ENCODE measurements at places on chromosomes 6 and 20.

- DNase-seq = no peak
Observed at GRCh38 chr6:170128346-170128745, 162.5 kb downstream of the DLL1 start.

DNA sequence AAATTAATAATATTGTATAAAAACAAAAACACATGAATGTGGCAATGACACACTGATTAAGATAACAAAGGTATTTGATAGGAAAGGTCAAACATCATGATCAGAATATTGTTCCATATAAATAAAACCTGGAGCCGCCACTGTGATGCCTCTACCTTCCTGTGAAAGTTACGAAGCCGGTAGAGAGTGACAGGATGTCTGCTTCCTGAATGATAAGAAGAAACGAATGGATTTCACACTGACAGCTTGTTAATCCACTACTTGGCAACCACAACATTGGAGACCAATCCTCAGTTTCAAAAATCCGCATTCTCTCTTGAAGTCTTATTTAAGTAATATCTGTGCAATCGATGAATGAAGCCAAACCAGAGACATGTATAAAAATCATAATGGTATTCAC lies 315.1 kb downstream of the HDGFL1 start:
- no peak for DNase-seq

- DNase-seq = no peak
Observed at GRCh38 chr6:42915732-42916131, at the start of gene PTCRA. PTCRA (plus strand) TSS chr6:42916053; CDS start chr6:42916070, 17 bp downstream.

DNA sequence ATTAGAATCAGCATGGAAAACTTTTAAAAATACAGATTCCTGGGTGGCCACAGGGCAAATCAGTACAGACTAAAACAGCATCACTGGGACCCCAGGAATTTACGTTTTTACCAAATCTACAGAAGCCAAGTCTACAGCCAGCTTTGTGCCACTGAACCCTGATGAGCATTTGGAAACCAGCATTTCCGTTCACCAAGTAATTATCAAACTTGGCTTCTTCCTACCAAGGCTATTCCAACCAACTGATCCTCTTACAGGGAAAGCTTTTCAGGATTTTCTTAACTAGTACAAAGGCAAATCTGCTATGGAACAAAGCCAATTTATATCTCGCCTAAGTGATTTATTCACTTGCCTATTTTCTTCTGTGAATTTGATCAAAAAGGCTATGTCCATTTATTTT lies 47.0 kb downstream of the PLAGL1 start:
- DNase-seq = no peak

DNA sequence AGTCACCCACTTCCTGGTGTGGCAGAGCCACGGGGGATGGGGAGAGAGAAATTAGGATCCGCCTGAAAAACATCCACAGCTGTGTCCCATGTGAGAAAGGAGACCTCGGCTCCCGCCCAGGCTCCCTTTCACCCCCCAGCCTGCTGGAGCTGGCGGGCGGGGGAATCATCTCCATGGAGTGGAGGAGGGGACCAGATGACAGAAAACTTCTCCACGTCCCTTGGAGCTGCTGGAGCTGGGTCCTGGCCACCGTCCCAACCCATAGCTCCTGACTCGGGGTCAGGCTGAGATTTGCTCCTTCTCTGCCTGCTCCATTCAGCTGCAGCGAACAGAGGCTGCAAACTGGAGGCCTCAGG lies 113.8 kb downstream of the CEBPB start:
- no peak for DNase-seq

GRCh38 chr20:33211817-33212424 lies 5.2 kb upstream of the BPIFA3 start:
- DNase-seq = no peak

GRCh38 chr6:27630727-27631608 lies 158.1 kb upstream of the ZNF184 start:
- no peak for DNase-seq
